NCI-H1048 (cell line): ENCODE measurements at places on chromosomes 6 and 20.

- DNase-seq: no peak
These were observed 14.4 kb upstream of the SLC17A2 start for GRCh38 chr6:25944688-25945574.

DNA sequence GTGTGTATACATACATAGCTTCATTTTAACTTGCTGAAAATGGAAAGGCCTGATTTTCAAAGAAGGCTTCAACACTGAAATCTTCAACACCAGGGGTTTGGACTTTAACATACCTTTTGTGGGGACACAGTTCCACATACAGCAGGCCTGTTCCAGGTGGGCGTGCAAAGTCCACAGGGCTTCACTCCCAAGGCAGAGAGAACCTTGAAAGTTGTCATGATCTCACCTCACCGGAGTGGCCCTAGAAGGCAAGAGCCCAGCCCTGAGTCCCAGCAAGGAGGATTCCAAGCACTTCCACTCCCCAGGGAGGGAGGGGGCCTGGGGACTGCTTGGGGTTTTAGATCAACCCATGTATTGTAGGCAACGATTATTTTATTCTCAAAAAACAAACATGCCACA is 47.2 kb downstream of the TMEM242 start:
- no peak for DNase-seq

- no peak for DNase-seq
These were observed 173.5 kb downstream of the SLC35F1 start for GRCh38 chr6:118080547-118080946.

DNA sequence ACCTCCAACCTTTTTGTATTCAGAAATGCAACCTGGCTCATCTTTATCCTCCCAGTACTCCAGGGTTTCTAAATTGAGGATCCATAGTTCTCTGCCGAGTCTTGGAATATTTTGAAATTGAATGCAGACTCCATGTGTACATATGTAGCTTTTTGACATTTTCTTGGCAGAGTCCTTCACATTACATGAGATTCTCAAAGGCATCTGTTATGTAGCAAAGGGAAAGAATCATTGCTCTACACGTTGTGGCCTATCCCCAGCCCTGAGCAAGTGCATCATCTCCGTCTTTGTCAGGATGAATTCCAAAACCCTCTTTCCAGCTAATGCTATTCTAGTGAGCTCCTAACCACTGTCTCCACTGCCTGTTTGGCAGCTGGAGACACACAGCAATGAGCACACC is 742.9 kb downstream of the DHX35 start:
- no peak for DNase-seq

DNA sequence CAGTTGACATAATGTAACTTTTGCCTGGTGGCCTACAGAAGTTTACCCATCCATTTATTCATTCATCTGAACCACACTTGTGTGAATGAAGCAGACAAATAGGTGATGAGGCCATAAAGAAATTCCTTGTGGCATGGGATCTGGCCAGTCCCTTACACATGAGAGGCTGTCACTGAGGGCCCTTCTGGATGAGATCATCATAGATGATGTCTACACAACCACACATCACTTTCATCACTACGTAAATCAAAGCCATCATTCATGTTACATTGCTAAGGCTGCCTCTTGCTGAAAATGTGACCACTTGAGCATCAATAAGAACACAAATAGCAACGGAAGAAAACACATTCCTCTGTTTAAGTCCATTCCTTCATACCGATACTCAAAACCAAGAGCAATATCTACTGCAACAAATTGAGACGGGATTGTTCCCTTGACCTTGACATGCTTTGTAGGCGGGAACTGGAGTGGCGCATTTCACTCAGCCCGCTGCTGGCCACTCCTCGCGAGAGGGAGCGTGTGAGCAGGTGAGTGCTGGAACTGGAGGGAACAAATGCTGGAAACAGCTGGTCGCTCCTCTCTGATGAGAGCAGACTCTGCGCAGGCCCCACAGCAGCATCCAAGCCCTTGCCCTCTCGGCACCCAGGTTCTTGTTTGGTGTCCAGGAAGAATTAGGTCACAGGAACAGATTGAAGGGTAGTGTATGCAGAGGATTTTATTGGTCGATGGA is 49.3 kb downstream of the FAM50B start:
- no peak for DNase-seq

DNA sequence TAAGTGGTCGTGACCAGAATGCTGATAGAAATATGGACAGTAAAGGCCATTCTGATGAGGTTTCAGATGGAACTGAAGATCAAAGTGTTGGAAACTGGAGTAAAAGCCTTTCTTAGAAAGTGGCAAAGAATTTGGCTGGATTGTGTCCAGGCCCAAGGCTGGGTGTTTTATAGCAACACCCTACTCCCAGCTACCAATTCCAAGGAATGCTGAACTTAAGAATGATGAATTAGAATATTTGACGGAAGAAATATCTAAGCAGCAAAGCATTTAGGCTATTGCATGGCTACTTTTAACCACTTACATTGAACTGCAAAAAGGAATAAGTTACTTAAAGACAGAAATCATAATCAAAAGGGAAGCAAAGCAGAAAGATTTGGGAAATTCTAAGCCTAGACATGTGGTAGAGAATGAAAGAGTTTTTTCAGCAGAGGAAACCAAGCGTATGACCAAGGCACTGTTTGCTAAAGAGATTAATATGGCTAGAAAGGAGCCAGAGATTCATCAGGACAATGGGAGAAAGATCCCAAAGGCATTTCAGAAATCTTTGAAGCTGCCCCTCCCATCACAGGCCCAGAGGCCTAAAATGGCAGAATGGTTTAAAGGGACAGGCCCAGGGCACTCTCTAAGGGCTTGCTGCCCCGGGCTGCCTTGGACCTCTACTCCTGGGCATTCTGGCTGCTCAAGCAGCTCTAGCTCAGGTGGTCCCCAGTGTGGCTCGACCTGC is 25.8 kb downstream of the SDHAF4 start:
- no peak for DNase-seq

DNA sequence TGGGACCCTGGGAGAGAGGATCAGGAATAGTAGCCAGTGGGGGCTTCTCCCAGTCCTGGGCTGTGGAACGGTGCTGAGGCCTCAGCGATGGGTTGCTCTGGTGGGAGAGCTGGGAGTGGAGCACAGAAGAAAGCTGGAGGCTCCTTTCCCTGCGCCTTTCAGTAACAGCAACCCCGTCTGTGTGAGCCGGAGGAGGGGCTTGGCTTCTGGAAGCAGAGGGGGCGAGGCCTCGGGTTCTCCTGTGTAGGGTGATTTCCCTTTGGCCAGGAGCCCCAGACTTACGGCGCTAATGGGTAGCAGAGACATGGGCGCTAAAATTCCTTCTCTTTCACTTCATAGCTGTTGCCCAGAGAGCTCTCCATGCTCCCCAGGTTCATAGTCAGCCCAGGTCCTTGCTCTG is 55.0 kb downstream of the DAAM2 start:
- DNase-seq: no peak

GRCh38 chr20:51570739-51571459 is 28.4 kb upstream of the NFATC2 start:
- no peak for DNase-seq

- no peak for DNase-seq
These were observed 116.7 kb downstream of the UNC5CL start for GRCh38 chr6:40922281-40922680.

- DNase-seq: no peak
These were observed 12.0 kb upstream of the TRMT11 start for GRCh38 chr6:125974214-125974866.

- no peak for DNase-seq
These were observed 216.5 kb downstream of the TFAP2C start for GRCh38 chr20:56845546-56846086.

GRCh38 chr20:50373674-50374286 is 136.4 kb upstream of the PTPN1 start:
- no peak for DNase-seq

GRCh38 chr6:19805129-19805481 is 32.1 kb upstream of the ID4 start:
- DNase-seq: no peak

DNA sequence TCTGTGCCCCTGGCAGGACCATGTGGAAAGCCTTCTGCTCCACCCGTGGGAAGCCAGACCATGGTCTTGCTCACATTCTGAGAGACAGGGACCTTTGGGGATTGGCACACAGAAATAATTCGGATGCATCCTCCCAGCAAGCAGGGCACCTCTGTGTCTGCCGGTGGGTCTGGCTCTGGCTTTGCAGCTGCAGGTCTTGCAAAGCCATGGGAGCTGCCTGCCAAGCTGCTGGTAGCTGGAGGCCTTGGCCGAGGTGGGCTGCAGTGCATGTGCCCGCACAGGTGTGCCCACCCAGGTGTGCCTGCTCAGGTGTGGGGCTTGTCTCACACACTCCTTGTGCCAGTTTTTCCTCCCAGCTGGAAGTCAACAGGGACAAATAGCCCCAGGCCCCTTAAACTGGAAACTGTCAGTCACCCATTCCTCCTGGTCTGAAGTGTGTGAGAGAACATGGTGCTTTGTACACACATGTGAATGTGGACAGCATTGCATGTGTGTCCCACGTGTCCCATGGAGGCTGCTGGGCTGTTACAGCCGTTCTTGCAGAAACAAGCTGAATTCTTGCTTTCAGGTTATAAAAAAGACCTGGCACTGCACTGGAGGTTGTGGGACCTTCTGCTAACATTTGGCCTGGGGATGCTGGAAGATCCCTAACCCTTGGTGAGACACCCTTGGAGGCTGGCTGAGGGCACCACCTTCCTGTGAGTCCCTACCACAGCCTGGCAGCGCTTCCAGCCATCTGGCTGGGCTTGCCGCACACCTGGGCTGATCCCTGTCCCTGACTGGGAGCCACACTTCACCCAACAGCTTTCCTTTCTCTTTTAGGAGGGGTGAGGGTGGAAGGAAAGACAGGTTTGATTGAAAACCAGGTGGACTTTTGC is 54.9 kb upstream of the SMOC2 start:
- no peak for DNase-seq

DNA sequence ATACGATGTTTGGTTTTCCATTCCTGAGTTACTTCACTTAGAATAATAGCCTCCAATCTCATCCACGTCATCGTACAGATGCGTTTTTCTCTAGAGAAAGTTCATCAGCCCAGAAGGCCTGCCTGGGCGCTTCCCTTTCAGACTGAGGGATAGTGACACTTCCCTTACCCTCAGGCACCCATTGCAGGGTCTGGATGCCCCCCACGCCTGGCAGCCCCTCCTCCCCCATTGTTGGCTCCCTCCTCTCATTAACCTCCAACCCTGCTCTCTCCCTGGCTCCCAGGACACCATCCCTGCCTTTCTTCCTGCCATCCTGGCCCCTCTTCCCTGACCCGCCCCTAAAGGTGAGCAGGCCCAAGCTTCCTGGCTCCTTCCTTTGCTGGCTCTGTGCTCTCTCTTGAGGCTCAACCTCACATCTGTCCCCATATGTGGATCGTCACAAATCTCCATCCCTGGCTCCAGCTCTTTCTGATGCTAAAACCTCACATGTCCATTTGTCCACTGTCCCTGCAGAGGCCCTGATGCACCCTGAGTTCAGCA is 145.2 kb downstream of the SYCP2 start:
- no peak for DNase-seq

- no peak for DNase-seq
These were observed 3.2 kb upstream of the SIRPB2 start for GRCh38 chr20:1494436-1494835.

- no peak for DNase-seq
These were observed 278.8 kb upstream of the RUNX2 start for GRCh38 chr6:45049188-45049843.

DNA sequence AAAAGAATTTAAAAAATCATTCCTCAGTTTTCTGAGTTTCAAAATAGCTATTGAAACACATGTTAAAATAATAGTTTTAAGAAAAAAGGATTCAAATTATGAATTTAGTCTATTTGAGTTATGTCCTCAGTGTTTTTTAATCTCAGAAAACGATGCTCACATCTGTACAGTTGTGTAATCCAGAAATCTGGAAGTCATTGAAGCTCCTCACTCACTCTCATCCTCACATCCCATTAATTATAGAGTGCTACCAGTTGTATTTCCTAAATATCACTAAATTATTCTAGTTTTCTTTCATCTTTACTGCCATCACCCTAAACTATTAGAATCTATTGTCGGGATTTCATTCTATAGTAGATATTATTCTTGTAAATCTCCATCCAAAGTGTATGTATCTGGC is 234.7 kb upstream of the RIMS1 start:
- no peak for DNase-seq

GRCh38 chr20:3843490-3843889 is 3.1 kb upstream of the MAVS start:
- no peak for DNase-seq

- DNase-seq: no peak
These were observed 67.2 kb downstream of the DHX35 start for GRCh38 chr20:39029364-39029763.

- no peak for DNase-seq
These were observed 101.8 kb downstream of the TRERF1 start for GRCh38 chr6:42349753-42350511.

DNA sequence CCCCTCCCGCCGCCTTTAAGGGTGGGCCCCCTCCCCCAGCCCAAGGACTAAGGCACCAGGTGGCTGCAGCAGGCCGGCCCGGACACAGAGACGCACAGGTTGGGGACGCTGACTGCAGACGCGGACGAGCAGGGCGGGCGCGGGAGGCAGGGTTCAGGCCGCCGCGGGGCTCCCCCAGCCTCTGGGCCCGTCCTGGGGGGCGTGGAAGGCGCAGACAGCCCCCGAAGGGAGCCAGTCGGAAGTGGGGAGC is 9.3 kb downstream of the DUSP15 start:
- no peak for DNase-seq

- DNase-seq: no peak
These were observed 169.3 kb upstream of the RIN2 start for GRCh38 chr20:19588732-19589131.

- no peak for DNase-seq
These were observed 34.2 kb downstream of the ZNF391 start for GRCh38 chr6:27422651-27423332.

- no peak for DNase-seq
These were observed 125.9 kb upstream of the MLN start for GRCh38 chr6:33929575-33930288.

DNA sequence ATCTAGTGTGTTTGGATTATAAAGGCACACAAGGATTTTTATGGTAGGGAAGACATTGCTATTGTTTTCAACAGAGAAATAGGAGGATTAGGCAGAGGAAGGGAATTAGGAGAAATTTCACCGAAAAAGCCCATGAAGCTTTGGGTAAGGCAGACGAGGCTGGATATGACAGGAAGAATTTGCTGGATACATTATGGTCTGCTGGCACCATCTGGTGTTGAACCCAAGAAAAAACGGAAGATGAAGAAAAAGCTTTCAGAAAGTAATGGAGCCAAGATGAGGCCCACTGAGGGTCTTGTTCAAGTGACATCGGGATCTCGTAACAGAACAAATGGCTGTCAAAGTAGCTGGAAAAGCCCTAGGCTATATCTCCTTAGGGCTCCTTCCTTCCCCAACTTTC is 56.5 kb downstream of the OR2J2 start:
- DNase-seq: no peak

- no peak for DNase-seq
These were observed 50.9 kb downstream of the WDR27 start for GRCh38 chr6:169650959-169651292.

- DNase-seq: no peak
These were observed 54.8 kb downstream of the NFATC2 start for GRCh38 chr20:51487565-51488268.
